ENCODE measurements at places on chromosomes 5 and 9.

- no peak for DNase-seq
Measured at GRCh38 chr5:131394128-131394527, 130.3 kb downstream of the CDC42SE2 start.

GRCh38 chr9:93532141-93532540 is 44.2 kb upstream of the PHF2 start:
- DNase-seq: no peak

- DNase-seq: no peak
Measured at GRCh38 chr5:135823881-135824280, 10.6 kb upstream of the SLC25A48 start.

- no peak for DNase-seq
Measured at GRCh38 chr9:34688329-34689115, 2.6 kb downstream of the CCL19 start.

DNA sequence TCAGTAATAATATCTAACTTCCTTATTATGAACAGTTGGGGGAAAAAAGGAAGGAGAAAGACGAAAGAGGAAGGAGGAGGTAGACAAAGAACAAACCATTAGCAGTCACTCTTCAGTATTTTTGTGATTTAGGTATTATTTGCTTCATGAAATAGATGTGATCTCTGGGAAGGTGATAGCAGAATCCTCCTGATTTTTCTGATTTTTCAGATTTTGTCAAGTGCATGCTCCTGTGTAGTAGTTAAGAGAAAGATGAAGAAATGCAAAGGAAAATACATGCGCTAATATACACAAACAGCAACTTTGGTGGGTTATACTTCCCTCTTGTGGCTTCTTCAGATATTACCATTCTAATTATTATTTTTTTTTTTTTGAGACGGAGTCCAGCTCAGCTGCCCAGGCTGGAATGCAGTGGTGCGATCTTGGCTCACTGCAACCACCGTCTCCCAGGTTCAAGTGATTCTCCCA is 31.6 kb downstream of the LMNB1 start:
- no peak for DNase-seq

GRCh38 chr5:96336351-96336985 is 96.6 kb downstream of the PCSK1 start:
- DNase-seq: peak; percentile 60

DNA sequence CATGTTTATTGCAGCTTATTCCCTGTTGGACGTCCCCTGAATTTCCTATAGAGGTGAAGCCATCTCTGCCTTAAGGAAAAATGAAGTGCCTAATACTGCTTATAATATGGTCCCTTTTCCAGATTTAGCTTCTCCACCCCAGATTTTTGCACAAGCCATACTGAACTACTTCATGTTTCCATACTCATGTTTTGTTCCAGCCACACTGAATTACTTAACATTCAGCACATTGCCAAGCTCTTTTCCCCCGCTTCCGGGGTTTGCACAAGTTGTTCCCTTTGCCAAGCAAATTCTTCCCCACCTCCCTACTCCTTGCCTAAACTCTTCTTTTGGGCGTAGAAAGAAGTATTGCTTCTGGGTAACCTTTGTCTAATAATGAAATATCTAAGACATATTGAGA is 1.7 kb upstream of the CNTRL start:
- DNase-seq: no peak

GRCh38 chr9:78712903-78713613 is 416.1 kb downstream of the PSAT1 start:
- no peak for DNase-seq

- no peak for DNase-seq
Measured at GRCh38 chr9:104980039-104980654, 52.2 kb upstream of the ABCA1 start.

GRCh38 chr5:68200288-68200687 is 15.3 kb upstream of the PIK3R1 start:
- no peak for DNase-seq

- no peak for DNase-seq
Measured at GRCh38 chr5:116671211-116671736, 96.7 kb upstream of the SEMA6A start.

- no peak for DNase-seq
Measured at GRCh38 chr9:120441426-120442307, 138.3 kb downstream of the CDK5RAP2 start.

DNA sequence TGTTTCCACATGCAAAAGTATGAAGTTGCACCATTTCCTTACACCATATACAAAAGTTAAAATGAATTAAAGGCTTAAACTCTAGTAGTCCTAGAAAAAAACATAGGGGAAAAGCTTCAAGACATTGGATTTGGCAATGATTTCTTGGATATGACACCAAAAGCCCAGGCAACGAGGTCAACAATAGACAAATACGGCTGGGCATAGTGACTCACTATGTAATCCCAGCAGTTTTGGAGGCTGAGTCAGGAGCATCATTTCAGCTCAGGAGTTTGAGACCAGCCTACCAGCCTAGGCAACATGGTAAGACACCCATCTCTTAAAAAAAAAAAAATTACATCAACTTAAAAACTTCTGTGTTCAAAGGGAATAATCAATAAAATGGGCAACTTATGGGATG is 30.9 kb upstream of the SREK1 start:
- no peak for DNase-seq

- no peak for DNase-seq
Measured at GRCh38 chr5:123119334-123119986, 30.4 kb downstream of the PRDM6 start.

- no peak for DNase-seq
Measured at GRCh38 chr5:102523541-102524175, 24.9 kb upstream of the SLCO6A1 start.

GRCh38 chr5:149273237-149273636 is 1.6 kb downstream of the AFAP1L1 start:
- DNase-seq: no peak

GRCh38 chr5:93331863-93332262 is 249.2 kb downstream of the NR2F1-AS1 start:
- DNase-seq: no peak

GRCh38 chr5:109874108-109874507 is 184.4 kb downstream of the MAN2A1 start:
- DNase-seq: no peak

GRCh38 chr5:174400461-174400860 is 323.9 kb upstream of the MSX2 start:
- DNase-seq: no peak

GRCh38 chr9:2681981-2682380 is 35.3 kb upstream of the KCNV2 start:
- DNase-seq: no peak

DNA sequence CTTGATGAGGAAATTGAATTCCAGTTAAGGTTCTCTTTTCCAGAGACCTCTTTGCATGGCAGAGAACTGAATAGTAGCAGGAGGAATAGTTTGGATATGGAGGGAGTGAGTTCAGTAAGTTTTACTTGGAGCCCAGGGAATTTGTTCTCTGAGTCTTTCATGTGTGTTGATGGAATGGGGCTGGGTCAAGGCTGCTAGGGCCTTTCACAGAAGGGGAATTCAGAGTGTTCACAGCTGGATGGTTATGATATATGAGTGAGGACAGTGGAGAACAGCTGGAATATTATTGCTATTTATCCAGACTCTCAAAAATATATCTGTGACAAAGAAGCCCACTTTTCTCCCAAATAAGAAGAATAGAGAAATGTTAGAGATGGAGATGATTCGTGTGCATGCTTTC is 372.8 kb downstream of the PLK2 start:
- DNase-seq: no peak

DNA sequence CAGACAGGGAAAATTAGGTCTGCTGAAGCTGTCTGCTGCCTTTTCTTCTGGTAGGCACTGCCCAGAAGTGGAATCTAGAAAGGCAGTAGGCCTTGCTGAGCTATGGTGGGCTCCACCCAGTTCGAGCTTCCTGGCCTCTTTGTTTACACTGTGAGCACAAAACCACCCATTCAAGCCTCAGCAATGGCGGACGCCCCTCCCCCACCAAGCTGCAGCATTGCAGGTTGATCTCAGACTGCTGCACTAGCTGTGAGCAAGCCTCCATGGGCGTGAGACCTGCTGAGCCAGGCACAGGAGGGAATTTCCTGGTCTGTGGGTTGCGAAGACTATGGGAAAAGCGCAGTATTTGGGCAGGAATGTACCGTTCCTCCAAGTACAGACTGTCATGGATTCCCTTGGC is 18.5 kb downstream of the AGTPBP1 start:
- DNase-seq: peak; percentile 29

GRCh38 chr5:173944511-173944910 is 44.5 kb upstream of the C5orf47 start:
- no peak for DNase-seq

GRCh38 chr5:12354686-12355085 is 450.4 kb upstream of the CTNND2 start:
- no peak for DNase-seq

GRCh38 chr5:39224196-39224761 is 4.9 kb upstream of the FYB1 start:
- no peak for DNase-seq

DNA sequence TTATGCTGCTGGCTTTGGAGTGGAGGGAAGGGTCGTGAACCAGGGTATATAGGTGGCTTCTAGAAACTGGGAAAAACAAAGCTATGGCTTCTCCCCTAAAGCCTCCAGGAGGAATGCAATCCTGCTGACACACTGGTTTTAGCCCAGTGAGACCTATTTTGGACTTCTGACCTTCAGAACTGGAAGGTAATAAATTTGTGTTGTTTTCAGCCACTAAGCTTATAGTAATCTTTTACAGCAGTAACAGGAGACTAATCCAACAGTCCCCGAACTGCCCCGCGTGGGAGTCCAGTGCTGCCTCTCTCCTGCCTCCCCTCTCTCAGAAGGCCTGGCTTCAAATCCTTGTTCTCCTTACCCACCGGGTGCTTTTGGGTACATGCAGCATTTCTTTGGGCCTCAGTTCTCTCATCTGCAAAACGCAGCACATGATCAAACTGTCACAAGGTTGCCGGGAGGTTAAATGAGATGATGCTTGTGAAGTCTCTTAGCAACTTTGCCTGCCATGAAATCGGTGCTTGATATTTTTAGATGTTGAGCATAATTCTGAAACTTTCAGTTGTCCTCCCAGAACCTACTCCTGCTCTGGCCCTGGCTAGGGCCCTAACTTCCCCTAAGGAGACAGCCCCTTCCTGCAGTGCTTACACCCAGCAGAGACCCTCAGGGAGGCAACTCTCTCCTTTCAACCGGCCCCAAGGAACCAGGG is 127.3 kb upstream of the BOD1 start:
- DNase-seq: no peak

Measured in nucleus accumbens (tissue), 56 donors.